PC-3 (cell line): ENCODE measurements at places on chromosomes 5 and 9. TPM values are rescaled to one million over a fixed set of nuclear protein-coding genes. Genes with fewer than 3 reads are reported as not detected.

The N4BP3 gene
- total RNA-seq: 0.36 and 0.86 TPM in 2 replicates

The SV2C gene
- not detected in 2 replicates for total RNA-seq

The CMYA5 gene
- total RNA-seq: under 0.01 and 0.15 TPM in 2 replicates

The MCIDAS gene
- 1.6 and 3.3 TPM in 2 replicates for total RNA-seq

- no peaks in the 10 kb centered on the region for H3K4me1 ChIP-seq
- peak; percentile 4 for DNase-seq
- no peak overlapping the region for H3K27ac ChIP-seq
- H3K36me3 ChIP-seq: no peaks in the 10 kb centered on the region
- no peaks in the 10 kb centered on the region for H3K27me3 ChIP-seq
- H3K4me3 ChIP-seq: no peak overlapping the region
Observed at GRCh38 chr9:81312346-81312745, 377.0 kb downstream of the TLE1 start.

DNA sequence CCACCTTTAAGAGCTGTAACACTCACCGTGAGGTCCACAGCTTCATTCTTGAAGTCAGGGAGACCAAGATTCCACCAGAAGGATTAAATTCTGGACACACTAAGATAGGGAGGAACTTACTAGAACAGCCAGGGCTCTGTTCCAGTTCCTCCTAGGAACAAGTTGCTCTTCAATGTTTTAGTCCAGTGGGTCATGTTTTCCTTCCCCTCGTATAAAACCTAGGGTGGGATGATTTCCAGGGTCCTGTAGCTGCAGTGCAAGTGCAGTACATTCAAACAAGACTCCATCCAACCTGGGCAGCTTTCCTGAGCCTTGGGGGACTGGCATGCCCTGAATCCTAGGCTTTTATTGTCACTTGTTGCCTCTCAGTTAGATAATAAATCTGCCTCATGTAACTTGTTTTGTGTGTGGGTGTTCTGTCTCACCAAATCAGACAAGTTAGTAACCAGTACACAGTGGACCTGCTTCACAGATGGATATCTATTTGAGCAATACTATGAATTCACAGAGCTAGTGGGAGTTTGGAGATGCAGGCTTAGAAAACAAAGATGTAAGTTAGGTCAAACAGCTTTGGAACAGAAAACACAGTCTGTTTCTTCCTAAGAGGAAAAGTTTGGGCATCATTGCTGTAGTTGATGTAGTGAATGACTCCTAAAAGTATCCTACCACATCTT, 405.6 kb downstream of the GABRG2 start:
- no peak for DNase-seq
- no peak overlapping the region for H3K4me3 ChIP-seq
- no peaks in the 10 kb centered on the region for H3K4me1 ChIP-seq
- H3K27me3 ChIP-seq: no peaks in the 10 kb centered on the region
- no peaks in the 10 kb centered on the region for H3K36me3 ChIP-seq
- H3K27ac ChIP-seq: no peak overlapping the region

The ORM2 gene
- not detected in 2 replicates for total RNA-seq
